Stimulated activated CD4-positive, alpha-beta T cell treated with anti-CD3 and anti-CD28 coated beads, Interleukin-15, amount 100 ng/mL, for 1 hour (primary cell): ENCODE measurements at places on chromosomes 12 and 14.
A peak's percentile ranks its signal among the peaks of the same experiment; 100 is the strongest.

GRCh38 chr12:42469355-42470175 lies 120.0 kb downstream of the PRICKLE1 start:
- no peak for DNase-seq

DNA sequence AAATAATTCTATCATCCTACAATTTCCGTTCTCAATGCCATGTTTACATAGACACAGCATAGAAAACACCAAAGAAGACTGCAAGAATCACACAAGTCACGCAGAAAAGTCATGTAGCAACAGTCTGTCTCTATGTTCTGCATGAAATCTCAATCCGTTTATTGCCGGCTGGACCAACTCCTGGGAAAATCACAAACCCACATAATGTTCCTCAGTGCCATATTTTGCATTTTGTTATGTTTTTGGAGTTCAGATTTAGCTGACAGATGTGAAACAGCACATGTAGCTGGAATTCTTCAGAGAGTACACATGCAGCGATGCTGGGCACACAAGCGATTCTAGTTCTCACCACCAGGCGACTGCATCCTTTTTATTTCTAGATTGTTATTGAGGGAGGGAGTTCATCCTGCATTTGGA lies 193.1 kb downstream of the APAF1 start:
- no peak for DNase-seq

DNA sequence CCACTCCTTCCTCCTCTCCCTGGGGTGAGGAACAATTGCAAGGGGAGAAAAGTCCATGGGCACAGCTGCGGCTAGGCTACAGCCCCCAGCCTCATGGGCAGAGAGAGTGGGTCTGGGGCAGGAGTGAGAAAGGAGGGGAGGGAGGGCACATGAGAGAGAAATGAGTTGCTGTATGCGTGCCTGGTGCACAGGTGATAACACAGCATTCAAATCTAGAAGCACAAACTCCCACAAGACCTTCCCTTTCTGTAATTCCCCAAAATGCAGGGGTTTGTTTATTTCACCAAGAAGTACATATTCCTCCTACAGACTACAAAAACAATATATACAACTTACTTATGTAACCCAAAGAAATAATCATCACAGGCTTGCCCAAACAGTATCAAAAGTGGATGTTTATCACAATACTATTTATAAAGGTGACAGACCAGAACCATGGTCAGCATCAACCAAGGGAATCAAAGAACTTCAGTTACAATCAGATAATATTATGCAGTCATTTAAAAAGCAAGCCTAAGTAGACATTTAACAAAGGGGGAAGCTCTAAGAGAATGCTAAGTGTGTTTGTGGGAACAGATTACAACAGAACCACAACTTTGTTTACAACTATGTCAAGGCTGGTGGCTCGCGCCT lies 54.2 kb downstream of the ITPK1 start:
- no peak for DNase-seq

DNA sequence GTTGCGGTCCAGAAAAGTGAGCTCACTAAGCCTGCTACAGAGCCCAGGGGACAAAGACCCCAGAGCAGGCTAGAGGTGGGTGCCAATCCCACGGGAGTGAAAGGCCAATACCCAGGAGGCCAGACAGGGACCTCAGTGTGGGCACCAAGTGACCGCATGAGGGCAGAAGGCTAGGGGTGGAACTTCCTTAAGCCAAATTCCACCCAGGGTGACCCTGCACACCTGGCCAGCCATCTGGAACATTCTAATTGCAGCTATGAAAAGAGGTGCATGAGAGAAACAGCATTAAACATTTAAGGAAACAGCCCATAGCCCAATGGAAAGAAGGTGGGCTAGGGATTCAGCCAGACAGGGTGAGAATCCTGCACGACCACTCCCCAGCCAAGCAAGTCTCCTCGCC lies 19.4 kb downstream of the GLTP start:
- DNase-seq: no peak

- DNase-seq: no peak
Measured at GRCh38 chr14:59463787-59464485, 1.2 kb downstream of the GPR135 start.

DNA sequence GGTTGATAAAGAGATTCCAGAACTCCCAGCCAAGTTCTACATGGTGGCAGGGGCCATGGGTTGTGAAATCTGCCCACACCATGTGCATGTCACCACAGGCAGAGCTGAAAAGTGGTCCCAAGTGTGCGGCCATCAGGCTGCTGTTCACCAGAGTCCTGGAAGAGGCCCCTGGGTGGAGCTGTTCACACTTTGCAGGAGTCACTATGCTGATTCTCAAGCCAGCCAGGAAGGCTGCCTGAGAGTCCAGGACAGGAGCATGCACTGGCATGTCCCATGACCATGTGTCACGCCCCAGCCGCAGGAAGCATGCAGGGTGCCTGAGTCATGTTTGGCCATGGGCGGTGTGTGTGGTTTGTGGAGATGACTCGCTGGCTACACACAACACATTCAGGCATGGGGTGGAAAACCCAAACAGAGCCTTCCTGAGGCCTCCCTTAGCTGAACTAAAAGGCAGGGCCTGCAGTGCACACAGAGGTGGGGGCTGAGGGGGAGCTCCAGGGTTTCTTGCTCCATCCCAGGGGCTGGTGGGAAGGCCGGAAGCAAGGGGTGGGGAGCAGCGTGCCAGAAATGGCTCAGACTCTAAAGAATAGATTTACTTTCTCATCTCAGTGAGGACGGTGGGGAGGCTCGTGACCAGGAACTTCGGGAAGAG lies 19.4 kb downstream of the ABCB9 start:
- peak; percentile 50 for DNase-seq

DNA sequence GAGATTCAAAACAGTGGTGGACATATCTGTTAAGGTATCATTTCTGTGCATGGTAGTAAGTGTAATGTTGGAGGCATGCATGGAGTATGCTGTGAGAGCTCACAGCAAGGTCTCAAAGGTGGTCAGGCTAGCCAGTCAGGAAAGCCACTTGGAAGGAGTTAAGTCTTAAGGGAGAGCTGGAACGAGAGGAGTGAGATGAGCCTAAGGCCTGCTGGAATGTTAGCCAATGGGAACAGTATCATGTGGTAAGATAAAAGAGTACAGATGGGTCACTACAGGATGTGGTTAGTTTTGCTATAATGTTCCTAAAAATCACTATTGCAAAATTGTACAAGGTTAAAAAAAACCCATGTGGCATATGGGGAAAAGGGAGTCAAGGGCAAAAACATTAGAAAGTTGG lies 311.7 kb upstream of the E2F7 start:
- DNase-seq: no peak

GRCh38 chr12:5510251-5510805 lies 78.4 kb downstream of the NTF3 start:
- DNase-seq: no peak

GRCh38 chr12:43127886-43128549 lies 424.0 kb downstream of the ADAMTS20 start:
- no peak for DNase-seq
